ENCODE measurements at places on chromosomes 7 and 10. TPM values are rescaled to one million over a fixed set of nuclear protein-coding genes. Genes with fewer than 3 reads are reported as not detected.

Gene OR2A5
- total RNA-seq: not detected

Gene GPR85
- total RNA-seq: 3.0 TPM

Gene MEOX2
- 0.10 TPM for total RNA-seq

Gene NKX1-2
- 0.77 TPM for total RNA-seq

Gene AFAP1L2
- total RNA-seq: 0.77 TPM

DNA sequence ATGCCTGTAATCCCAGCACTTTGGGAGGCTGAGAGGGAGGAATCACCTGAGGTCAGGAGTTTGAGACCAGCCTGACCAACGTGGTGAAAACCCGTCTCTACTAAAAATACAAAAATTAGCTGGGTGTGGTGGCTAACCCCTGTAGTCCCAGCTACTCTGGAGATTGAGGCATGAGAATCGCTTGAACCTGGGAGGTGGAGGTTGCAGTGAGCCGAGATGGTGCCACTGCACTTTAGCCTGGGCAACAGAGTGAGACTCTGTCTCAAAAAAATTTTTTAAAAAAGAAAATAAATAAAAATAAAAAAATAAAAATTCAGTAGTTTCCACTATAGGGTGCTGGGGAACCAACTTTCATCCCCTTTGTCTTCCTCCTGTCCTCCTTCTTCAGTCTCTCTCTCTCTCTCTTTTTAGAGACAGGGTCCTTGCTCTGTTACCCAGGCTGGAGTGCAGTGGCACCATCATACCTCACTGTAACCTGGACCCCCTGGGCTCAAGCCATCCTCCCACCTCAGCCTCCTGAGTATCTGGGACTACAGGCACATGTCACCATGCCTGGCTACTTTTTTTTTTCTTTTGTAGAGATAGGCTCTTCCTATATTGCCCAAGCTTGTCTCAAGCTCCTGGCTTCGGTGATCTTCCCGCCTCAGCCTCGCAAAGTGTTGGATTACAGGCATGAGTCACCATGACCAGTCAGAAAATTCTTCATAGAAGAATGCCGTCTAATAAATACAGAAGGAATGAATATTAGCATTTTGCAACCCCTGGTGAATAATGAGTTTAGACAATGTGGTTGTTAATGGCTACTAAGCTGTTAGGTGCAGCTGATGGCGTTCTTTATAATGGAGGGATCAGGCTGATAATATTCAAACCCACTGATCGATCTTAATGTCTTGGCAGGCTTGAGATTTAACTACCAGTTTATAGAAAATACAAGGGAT, 20.6 kb downstream of the RBM20 start:
- no peak for DNase-seq

- DNase-seq: no peak
These were observed 29.6 kb upstream of the ATXN7L1 start for GRCh38 chr7:105905910-105906568.

- DNase-seq: no peak
These were observed 9.1 kb upstream of the JAKMIP3 start for GRCh38 chr10:132056663-132057062.

DNA sequence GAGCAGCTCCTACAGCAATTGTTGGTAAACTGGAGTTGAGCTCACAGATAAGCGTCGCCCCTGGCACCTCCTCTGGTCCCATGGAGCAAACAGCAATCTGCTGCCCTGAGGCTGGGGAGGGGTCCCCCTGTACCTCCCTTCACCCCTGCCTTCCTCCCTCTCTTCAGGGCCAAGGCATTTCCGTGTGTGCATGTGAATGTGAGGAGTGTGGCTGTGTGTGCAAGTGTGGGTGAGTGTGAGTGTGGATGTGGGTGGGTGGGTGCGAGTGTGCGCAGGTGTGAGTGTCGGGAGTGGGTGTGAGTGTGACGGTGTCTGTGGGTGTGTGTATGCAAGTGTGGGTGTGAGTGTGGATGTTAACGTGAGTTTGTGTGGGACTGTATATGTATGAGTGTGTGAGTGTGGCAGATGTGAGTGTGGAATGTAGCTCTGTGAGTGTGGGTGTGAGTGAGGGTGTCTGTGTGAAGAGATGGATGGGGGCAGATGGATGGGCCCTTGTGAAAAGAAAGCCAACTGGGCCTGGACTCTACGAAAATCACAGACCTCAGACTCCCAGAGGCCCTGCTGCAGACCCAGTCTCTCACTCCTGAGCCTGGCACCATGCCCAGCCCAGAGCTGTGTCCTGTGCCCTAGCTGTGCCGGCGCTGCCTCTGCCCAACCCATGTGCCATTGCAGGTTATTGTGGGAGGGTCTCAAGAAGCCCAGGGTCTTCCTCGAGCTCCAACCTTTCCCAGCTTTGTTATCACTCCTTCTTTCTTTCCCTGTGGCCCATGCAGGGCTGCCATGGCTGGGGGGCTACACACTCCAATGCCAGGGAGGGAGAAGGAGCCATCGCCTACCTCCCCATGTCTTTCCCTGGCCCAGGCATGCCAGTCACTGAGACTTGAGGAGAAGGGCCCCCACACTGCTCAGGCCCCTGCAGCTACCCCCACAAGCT, 73.9 kb downstream of the GRID1 start:
- DNase-seq: no peak

- no peak for DNase-seq
These were observed 9.4 kb upstream of the GPER1 start for GRCh38 chr7:1078519-1078918.

DNA sequence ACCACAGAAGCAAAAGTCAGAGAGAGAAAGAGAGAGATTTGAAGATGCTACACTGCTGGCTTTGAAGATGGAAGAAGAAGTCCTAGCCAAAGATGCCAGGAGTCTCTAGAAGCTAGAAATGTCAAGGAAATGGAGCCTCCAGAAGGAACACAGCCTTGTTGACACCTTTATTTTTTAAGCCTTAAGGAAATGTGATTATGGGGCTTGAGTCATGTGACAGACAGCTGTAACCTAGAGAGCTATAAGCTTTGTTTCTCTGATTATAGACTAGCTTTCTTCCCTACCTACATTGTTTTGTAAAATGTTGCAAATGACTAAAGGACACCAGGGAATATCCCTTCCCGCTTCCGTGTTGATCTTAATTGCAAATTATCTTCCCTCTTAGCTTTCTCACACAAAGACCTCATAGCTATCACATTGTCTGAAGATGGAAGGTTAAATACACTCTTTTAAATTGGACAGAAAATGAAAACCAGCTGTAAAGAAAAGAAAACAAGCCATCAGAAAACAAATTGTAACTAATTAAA, 199.9 kb downstream of the ARHGAP12 start:
- no peak for DNase-seq

DNA sequence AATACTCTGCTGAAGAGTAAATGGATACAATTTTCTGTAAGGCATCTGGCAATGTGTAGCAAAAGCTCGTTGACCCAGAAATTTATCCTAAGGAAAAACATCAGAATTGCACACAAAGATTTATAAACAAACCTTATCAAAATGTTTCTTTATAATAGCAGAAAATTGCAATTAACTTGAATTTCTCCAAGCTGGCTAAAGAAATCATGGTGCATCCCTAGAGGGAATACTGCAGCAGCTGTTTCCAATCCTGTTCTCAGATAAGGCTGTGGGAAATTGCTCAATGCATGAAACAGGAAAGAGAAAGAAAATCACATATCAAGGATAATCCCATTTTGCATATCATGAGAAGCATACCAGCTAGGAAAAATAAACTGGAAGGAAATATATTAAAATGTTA, 18.7 kb downstream of the TACR2 start:
- DNase-seq: no peak

GRCh38 chr7:70439651-70440050, 692.3 kb upstream of the GALNT17 start:
- DNase-seq: no peak

- no peak for DNase-seq
These were observed 13.8 kb downstream of the MRPL32 start for GRCh38 chr7:42945821-42946626.

- DNase-seq: peak; percentile 82
These were observed 11.0 kb downstream of the GHRHR start for GRCh38 chr7:30974605-30975255.
